Cortex of kidney (tissue), 1 donor: ENCODE measurements at places on chromosomes 4 and X.

DNA sequence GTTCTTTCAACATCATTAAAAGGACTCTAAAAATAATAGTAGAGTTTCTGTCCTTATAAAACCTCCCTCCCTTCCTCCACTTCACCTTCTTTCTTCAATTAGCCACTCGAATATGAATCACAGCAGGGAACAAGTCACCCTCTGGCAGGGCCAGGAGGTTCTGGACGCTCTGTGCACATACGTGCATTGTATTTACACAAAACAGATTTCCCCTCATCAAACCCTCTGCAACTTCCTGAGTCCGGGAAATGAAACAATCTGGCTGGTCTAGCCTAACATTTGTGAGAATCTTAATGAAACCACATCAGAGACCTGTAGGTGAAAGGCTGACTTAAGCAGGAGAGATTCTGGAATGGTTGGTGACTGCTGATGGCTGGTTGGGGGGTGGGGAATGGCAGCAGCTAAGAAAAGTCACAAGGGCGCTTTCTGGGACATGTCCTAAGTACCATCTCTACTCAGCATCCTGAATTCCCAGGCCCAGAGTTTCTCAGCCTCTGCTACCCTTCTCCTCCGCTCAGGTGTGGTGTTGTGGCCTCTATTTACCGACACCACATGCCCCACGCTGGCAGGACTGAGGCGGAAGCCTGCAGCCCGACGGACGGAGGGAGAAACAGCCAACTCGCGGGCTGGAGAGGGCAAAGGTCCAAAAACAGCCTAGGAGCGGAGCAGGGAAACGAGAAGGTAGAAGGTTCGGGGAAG lies 1.0 kb downstream of the ZDHHC9 start:
- DNase-seq: no peak

GRCh38 chr4:166257276-166257675 lies 384.2 kb downstream of the TLL1 start:
- no peak for DNase-seq

- no peak for DNase-seq
Measured at GRCh38 chr4:102599886-102600285, 98.7 kb downstream of the NFKB1 start.

DNA sequence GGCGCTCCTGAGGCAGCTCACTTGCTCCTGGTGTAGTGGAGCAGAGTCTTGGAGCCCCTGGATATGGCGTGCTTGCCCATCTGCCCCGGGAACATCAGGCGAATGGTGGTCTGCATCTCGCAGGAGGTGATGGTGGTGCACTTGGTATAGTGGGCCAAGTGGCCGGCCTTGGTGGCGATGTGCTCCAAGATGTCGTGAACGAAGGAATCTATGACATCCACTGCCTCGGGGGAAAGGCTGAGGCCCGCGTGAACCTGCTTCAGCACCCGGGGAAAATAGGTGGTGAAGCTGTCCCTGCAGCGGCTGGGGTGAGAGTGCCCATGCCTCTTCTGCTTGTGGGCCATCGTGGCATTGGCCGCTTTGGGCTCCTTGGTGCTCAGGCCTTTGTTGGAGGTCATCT lies 58.1 kb upstream of the TMSB15B start:
- DNase-seq: no peak

GRCh38 chrX:123859846-123860838 lies at the start of gene XIAP:
Gene XIAP (plus strand): TSS chrX:123860053. CDS start chrX:123885663, 25,610 bp downstream.
- peak; percentile 5 for DNase-seq

DNA sequence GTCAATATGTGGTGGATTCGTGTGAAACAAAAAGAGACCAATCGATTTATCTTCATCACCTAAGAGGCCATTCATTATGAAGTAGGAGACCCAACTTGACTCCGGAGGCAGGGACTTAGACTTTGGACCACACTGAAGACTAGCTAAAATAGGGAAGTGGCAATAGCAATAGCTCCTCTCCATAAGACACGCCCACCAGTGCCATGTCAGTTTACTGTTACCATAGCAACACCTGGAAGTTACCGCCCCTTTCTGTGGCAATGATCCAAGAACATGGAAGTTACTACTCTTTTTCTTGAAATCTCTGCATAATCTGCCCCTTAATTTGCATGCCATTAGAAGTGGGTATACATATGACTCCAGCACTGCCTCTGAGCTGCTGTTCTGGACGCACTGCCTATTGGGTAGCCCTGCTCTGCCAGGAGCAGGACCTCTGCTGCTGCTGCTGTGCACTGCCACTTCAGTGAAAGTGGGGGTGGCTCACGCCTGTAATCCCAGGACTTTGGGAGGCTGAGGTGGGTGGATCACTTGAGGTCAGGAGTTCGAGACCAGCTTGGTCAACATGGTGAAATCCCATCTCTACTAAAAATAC lies 163.2 kb downstream of the PRKX start:
- no peak for DNase-seq

DNA sequence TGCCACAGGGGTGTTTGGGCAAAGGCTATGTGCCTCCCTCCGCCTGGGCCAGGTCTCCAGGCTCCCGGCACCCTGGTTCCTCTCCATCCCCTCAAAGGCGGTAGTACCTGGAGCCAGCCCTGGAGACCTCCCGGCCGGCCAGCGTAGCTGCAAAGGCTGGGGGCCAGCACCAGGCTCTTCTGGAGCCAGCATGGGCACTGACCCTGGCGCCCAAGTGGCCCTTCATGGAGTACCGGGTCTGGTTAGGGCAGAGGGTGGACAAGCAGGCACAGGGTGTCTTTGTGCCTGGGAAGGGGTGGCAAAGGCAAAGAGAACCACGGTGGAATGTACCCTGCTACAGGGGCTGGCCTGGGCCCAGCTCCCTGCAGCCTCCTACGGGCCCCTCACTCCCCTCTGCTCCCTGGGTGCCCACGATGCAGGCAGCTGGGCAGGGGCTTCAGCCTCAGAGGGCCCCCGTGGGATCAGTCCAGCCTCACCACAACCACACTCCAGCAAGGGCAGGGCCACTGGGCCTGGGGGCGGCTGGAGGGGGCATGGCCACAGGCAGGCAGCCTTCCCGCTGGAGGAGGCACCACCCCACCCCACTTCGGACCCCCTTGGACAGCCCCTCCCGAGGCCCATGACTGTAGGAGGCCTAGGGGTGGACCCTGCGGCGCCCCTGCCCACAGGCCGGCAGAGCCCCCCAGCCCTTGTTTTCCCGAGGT lies 112.9 kb upstream of the NKX1-1 start:
- DNase-seq: no peak

DNA sequence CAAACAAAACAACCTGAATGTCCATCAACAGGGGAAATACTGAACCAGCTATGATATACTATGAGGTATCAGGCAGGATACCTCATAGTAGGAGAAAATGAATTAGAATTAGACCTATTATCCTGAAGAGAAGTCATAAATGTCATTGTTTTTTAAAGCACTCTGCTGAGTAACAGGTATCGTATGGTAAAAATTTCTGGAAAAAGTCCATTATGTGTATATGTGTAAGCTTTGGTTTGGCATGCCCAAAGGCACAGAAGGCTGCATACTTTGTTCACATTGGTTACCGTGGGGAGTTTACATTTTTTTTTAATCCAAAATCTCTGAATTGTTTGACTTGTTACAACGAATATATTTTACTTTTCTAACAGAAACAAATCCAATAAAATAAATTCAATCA lies 70.5 kb downstream of the RPS3A start:
- no peak for DNase-seq

DNA sequence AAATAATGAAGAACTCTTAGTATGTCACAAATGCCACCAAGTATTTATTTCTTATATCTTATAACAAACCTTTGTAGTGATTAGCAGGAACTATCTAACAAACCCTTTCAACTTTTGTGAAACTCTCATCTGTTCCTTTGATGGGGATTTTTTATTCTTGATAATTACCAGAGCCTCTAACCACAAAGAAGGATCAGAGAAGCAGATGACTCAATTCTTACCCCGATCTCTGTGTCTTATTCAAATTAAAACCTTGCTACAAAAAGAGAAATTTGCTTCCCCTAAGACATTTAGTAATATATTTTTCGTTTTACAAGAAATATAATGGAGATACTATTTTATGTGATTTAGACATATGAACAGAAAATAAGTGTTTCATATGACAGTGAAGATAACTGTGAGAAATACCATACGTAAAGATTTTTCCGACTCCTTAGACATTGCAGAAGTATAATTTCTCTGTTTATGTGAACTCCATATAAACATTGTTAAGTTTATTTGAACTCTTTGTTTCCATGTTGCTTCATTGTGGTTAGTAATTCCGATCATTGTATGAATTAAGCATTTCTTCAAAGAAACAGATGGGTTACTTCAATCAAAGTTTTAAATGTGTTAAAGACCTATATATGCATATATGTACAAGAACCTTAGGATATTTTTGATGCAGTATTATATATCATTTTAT lies 205.4 kb downstream of the CFAP299 start:
- DNase-seq: no peak

- DNase-seq: no peak
Measured at GRCh38 chrX:13190051-13190450, 129.8 kb downstream of the ATXN3L start.

DNA sequence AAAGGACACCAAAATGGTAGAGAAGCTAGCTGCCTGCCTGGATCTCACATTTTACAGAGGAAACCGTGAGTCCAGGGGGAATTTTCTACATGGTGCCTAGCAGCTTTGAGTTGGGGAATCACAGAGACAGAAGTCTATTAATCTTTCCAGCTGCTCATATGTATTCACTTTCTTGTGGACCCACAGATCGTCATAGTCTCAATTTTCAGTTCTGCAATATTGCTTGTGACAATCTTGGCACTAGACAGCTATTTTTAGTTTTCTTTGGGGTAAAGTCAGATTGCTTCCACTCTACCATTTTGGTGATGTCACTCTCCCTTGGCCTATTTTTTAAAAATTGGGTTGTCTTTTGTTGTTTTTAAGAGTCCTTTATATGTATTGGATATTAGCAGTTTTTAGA lies 233.4 kb upstream of the STK26 start:
- no peak for DNase-seq

DNA sequence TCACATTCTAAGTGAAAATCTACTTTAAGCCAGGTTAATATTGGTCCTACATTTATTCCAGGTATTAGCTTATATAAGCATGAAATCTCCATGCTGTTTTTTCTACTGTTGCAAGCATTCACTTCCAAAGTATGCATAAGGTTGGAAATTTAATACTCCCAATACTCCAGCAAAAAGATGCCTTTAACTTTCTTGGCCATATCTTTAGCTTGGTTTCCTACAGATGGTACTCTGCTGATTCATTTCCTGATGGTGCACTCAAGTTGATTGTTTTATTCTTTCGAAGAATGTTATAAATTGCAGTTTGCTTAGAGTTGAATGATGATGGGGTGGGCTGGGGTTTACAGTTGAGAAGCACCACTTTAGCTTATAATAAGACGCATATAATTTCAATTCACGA lies 330.2 kb downstream of the PTTG2 start:
- DNase-seq: no peak

- DNase-seq: no peak
Measured at GRCh38 chrX:9902656-9903055, 64.5 kb upstream of the CLDN34 start.

DNA sequence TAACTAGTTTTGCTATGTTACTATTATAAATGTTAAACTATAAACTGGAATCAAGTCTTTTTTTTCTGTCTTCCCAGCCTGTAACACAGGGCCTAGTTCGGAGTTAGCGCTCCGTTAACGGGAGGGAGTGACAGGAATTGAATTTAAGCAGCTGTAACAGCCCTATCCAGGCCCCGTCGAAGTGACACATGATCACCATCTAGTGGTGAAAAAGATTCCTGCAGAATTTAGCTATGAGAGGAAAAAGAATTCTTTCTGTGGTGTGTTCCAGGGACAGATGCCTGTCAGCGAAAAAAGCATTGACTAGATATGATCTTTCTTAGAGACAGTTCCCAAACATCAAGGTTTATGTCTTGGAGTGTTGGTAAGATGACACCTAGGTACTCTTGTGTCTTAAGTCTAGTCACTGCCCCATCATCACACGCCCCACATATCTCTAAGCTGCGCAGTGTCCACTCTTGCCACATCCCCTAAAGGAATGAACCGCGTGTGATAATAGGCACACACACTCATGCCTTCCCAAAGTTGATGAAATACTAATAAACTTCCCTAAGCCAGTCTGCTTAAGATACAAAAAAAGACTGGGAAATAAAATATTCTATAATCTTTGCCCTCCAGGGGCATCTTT lies 2.1 kb downstream of the GAB3 start:
- DNase-seq: no peak

DNA sequence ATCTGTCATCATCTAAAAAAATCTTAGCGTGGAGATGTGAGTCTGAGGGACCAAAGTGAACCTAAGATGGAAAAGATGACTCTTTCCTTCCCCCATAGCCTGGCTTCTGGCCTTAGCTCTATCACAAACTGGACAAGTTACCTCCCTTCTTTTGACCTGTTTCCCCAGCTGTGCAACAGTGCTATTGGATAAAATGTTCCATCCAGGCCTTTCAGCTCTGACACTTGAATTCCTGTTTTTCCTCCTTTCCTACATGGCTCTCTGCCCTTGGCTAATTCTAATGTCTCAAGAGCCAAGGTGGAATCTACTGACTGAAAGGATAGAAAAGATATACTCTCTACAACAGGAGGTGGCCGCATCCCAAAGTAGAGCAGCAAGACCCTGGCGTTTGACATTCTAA lies 84.5 kb upstream of the ARHGEF9 start:
- DNase-seq: no peak

- no peak for DNase-seq
Measured at GRCh38 chr4:150244600-150244999, 166.4 kb downstream of the DCLK2 start.

- DNase-seq: no peak
Measured at GRCh38 chrX:17405225-17405969, 30.4 kb downstream of the NHS start.

- no peak for DNase-seq
Measured at GRCh38 chr4:118772081-118772766, 63.7 kb downstream of the SEC24D start.

- DNase-seq: no peak
Measured at GRCh38 chr4:177304094-177304493, 5.6 kb upstream of the NEIL3 start.

- DNase-seq: no peak
Measured at GRCh38 chrX:44267116-44267515, 76.4 kb downstream of the EFHC2 start.

GRCh38 chr4:105627620-105628019 lies 75.2 kb downstream of the ARHGEF38 start:
- no peak for DNase-seq

- no peak for DNase-seq
Measured at GRCh38 chrX:71215338-71215912, 7.6 kb upstream of the GJB1 start.

GRCh38 chr4:94511591-94511990 lies 59.8 kb downstream of the PDLIM5 start:
- DNase-seq: no peak

GRCh38 chr4:151990201-151990600 lies 229.4 kb upstream of the GATB start:
- no peak for DNase-seq

GRCh38 chr4:124708517-124709300 lies 3.8 kb downstream of the ANKRD50 start:
- no peak for DNase-seq

DNA sequence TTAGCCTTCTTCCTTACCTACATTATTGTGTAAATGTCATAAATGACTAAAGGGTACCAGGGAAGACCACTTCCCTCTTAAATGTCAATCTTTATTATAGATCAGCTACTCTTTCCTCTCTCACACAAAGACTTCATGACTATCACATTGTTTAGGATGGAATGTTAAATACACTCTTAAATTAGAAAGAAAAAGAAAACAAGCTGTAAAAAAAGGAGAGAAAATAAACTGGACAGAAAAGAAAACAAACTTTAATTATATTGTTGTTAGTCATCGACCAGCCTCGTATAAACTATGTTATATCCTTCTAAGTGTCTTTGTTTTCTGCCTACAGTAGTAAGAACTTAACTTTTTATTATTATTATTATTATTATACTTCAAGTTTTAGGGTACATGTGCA lies 666.4 kb upstream of the NR3C2 start:
- no peak for DNase-seq

- DNase-seq: no peak
Measured at GRCh38 chr4:20065952-20066351, 185.8 kb upstream of the SLIT2 start.
